ENCODE measurements at places on chromosomes 5 and 9. TPM values are rescaled to one million over a fixed set of nuclear protein-coding genes. Genes with fewer than 3 reads are reported as not detected.

SPRY4 gene
- 8.3 TPM for total RNA-seq

SOX30 gene
- total RNA-seq = 3.1 TPM

PIP5K1B gene
- 10.3 TPM for total RNA-seq

MEF2C gene
- 1.5 TPM for total RNA-seq

PRLR gene
- 1.6 TPM for total RNA-seq

CDO1 gene
- total RNA-seq = not detected

GRCh38 chr5:3595006-3595961 is at the start of gene IRX1:
Gene IRX1 (plus strand): TSS chr5:3595832. CDS start chr5:3596106, 274 bp downstream.
- H3K27ac ChIP-seq = no peak within 1 kb of the TSS
- no peak within 1 kb of the TSS for H3K4me3 ChIP-seq
- no peaks in the 10 kb centered on the region for H3K36me3 ChIP-seq
- H3K27me3 ChIP-seq = no peaks in the 10 kb centered on the region

- H3K27me3 ChIP-seq = no peaks in the 10 kb centered on the region
- no peak overlapping the region for H3K27ac ChIP-seq
Measured at GRCh38 chr9:123346026-123346425, 10.0 kb upstream of the CRB2 start.

- H3K4me3 ChIP-seq = no peak overlapping the region
- H3K36me3 ChIP-seq = no peaks in the 10 kb centered on the region
- H3K27me3 ChIP-seq = no peaks in the 10 kb centered on the region
- no peaks in the 10 kb centered on the region for H3K4me1 ChIP-seq
- no peak overlapping the region for H3K27ac ChIP-seq
Measured at GRCh38 chr5:39208471-39208870, 10.9 kb downstream of the FYB1 start.

GRCh38 chr5:91361055-91361701 is 21.9 kb downstream of the ARRDC3 start:
- H3K27me3 ChIP-seq = no peaks in the 10 kb centered on the region
- H3K4me3 ChIP-seq = no peak overlapping the region
- DNase-seq = no peak
- H3K27ac ChIP-seq = no peak overlapping the region
- H3K4me1 ChIP-seq = peaks cover 9% of the 10 kb centered on the region

GRCh38 chr5:132681983-132682382 is 8.2 kb downstream of the IL4 start:
- no peak for DNase-seq
- no peaks in the 10 kb centered on the region for H3K27me3 ChIP-seq
- no peak overlapping the region for H3K27ac ChIP-seq
- H3K36me3 ChIP-seq = no peaks in the 10 kb centered on the region

DNA sequence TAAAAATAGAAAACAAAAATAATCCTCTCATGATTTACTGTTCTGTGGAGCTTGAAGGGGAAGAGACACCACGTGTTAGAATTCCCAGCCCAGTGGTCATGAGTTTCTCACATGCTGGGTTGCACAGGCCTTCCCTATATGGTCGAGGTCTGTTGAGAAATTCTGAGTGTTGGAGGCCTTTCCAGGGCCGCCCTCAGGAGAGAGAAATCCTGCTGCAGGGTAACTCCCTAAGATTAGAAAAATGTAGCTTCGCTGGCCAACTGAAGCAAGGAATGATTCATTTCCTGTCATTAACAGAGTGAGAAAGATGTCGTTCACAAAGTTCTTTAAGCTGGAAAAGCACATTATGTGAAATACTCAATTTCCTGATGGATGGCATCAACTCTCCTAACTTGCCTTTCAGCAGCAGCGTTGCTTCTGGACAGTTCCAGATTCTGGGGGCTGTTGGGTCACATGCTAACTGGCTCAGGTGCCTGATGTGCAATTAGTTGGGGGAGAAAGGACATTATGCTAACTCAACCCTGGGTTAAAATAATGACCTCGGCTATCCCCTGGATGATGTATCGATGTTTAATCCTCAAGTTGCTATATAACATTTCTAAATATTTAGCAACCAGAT is 104.8 kb upstream of the CD180 start:
- no peaks in the 10 kb centered on the region for H3K36me3 ChIP-seq
- H3K4me1 ChIP-seq = no peaks in the 10 kb centered on the region
- DNase-seq = no peak
- H3K27me3 ChIP-seq = no peaks in the 10 kb centered on the region
- H3K4me3 ChIP-seq = no peak overlapping the region

DNA sequence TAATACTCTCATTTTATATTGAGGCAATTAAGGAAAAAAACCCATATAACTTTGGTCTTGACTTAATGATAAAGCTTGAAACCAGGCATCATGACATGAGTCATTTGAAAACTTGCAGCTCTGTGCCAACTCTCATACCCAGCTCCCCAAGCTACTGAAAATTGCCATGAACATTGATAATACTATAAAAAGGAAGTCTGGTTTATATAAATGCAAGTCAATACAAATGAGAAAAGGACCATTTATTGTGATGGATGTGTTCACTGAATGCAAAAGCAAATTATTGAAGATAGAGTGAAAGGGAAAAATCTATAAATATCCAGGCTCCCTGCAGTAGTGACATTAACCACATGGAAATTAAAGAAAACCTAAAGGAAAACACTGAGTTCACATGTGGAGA is 116.3 kb downstream of the DEPDC1B start:
- H3K27ac ChIP-seq = no peak overlapping the region
- no peaks in the 10 kb centered on the region for H3K27me3 ChIP-seq
- no peak overlapping the region for H3K4me3 ChIP-seq
- no peaks in the 10 kb centered on the region for H3K36me3 ChIP-seq

GRCh38 chr5:9895302-9895645 is 265.1 kb upstream of the TAS2R1 start:
- DNase-seq = no peak
- no peaks in the 10 kb centered on the region for H3K4me1 ChIP-seq
- H3K27ac ChIP-seq = no peak overlapping the region
- no peaks in the 10 kb centered on the region for H3K36me3 ChIP-seq

- H3K27ac ChIP-seq = no peak overlapping the region
- DNase-seq = no peak
- no peak overlapping the region for H3K4me3 ChIP-seq
- no peaks in the 10 kb centered on the region for H3K27me3 ChIP-seq
- no peaks in the 10 kb centered on the region for H3K36me3 ChIP-seq
Measured at GRCh38 chr5:32961059-32961415, 249.9 kb downstream of the NPR3 start.

DNA sequence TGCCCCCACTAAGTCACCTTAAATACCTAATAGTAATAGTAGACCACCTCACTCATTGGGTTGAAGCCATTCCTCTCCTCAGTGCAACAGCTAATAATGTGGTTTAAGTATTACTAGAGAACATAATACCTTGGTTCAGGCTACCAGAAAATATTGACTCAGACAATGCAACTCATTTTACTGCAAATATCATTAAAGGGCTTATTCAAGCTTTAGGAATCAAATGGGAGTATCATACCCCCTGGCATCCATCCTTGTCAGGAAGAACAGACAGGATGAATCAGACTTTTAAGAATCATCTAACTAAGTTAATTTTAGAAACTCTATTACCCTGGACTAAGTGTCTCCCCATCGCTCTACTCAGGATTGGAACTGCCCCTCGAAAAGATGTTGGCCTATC is 6.8 kb upstream of the RNF180 start:
- no peaks in the 10 kb centered on the region for H3K36me3 ChIP-seq
- no peaks in the 10 kb centered on the region for H3K4me1 ChIP-seq
- H3K4me3 ChIP-seq = no peak overlapping the region
- DNase-seq = no peak

Measured in Caco-2 (cell line).